ENCODE measurements at places on chromosomes 13 and 19. TPM values are rescaled to one million over a fixed set of nuclear protein-coding genes. Genes with fewer than 3 reads are reported as not detected.

Gene BRSK1
- total RNA-seq = 0.34 TPM

Gene SLC25A15
- 15.8 TPM for total RNA-seq

Gene TMEM221
- total RNA-seq = not detected

Gene MAST1
- total RNA-seq = 0.28 TPM

Gene RCBTB1
- 24.6 TPM for total RNA-seq

Gene MKNK2
- total RNA-seq = 865 TPM

Gene PRR20A
- total RNA-seq = not detected

Measured in nasal cavity respiratory epithelium epithelial cell of viscerocranial mucosa (primary cell).